Type B pancreatic cell (in vitro differentiated cells): ENCODE measurements at places on chromosomes 2 and 18. TPM values are rescaled to one million over a fixed set of nuclear protein-coding genes. Genes with fewer than 3 reads are reported as not detected.
A peak's percentile ranks its signal among the peaks of the same experiment; 100 is the strongest.

DNA sequence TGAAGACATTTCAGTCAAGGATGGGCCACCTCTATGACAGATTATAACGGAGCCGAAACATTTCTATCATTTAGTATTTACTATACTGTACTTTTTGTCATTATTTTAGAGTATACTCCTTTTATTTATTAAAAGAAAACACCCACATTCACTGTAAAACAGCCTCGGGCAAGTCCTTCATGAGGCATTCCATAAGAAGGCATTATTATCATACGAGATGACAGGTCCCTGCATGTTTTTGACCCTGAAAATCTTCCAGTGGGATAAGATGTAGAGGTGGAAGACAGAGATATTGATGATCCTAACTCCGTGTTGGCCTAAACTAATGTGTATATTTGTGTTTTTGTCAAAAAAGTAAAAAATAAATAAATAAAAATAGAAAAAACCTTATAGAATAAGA, 245.0 kb downstream of the MTX2 start:
- peaks cover 14% of the 10 kb centered on the region for H3K27me3 ChIP-seq
- no peak overlapping the region for H3K27ac ChIP-seq
- H3K4me3 ChIP-seq, result no peak overlapping the region
- H3K36me3 ChIP-seq, result no peaks in the 10 kb centered on the region

DNA sequence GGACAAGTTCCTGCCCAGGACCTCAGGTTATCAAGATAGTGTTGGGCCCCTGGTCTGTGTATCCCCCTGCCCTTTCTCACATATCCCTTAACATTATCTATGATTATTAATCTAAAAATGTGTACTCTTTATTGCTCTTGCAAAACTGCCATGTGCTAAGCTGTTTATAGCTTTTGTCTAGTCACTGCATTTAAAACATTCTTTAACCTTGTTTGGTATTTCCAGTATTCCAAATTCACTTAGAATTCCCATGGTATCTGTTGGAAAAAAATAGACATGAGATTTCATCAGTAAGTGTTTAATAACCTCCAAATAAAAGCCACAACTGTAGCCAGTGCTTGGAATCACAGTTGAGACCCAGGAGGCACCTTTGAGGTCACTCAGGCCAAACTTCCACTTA, 16.2 kb upstream of the GLS start:
- no peaks in the 10 kb centered on the region for H3K27me3 ChIP-seq
- no peak for DNase-seq
- no peak overlapping the region for H3K4me3 ChIP-seq
- H3K36me3 ChIP-seq, result no peaks in the 10 kb centered on the region

DNA sequence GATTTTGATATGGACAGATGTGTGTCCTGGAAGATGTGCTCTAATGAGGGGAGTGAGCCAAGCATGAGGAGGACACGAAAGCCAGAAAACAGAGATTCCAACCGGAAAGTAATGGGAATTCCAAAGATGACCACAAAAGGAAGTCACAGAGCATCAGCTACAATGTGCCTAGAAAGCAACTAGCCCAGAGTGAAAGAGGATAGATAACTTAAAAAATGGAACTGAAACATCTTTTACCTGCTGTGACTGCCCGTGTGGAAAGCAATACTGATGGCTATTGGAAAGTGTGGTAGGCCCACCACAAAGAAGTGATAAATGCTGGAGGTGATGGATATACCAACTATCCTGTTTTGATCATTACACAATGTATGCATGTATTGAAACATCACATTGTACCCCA, 21.6 kb downstream of the DNMT3A start:
- H3K27ac ChIP-seq, result no peak overlapping the region
- no peaks in the 10 kb centered on the region for H3K27me3 ChIP-seq
- H3K4me1 ChIP-seq, result peaks cover 43% of the 10 kb centered on the region
- H3K4me3 ChIP-seq, result no peak overlapping the region
- no peak for DNase-seq
- peaks cover 11% of the 10 kb centered on the region for H3K36me3 ChIP-seq

Gene POLR1A
- 54.9 and 57.6 TPM in 2 replicates for total RNA-seq

GRCh38 chr18:73679941-73680712, 467.5 kb downstream of the FBXO15 start:
- no peaks in the 10 kb centered on the region for H3K27me3 ChIP-seq
- no peak overlapping the region for H3K4me3 ChIP-seq
- no peak for DNase-seq
- no peaks in the 10 kb centered on the region for H3K4me1 ChIP-seq
- no peak overlapping the region for H3K27ac ChIP-seq

DNA sequence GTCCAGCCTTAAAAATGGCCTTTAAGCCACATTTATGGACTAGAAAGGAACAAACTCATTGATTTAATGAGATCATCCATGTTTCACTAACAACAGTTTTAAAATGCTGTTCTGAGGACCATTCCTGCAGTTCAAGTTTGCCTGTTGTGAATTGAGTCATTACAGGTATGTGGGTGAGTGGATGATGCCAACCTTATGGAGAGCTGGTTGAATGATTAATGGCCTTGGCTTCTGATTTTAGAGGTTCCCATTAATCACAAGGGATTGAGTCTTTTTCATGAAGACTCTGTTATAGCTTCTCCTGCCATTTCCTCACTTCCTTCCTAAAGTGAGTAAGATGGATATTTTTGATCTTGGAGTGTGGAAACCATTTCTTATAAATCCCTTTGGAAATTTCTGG, 459.8 kb upstream of the SLC14A2 start:
- no peaks in the 10 kb centered on the region for H3K36me3 ChIP-seq
- no peaks in the 10 kb centered on the region for H3K4me1 ChIP-seq
- peaks cover 6% of the 10 kb centered on the region for H3K27me3 ChIP-seq
- DNase-seq, result no peak
- no peak overlapping the region for H3K27ac ChIP-seq

Gene ANKRD30B
- not detected in 2 replicates for total RNA-seq

DNA sequence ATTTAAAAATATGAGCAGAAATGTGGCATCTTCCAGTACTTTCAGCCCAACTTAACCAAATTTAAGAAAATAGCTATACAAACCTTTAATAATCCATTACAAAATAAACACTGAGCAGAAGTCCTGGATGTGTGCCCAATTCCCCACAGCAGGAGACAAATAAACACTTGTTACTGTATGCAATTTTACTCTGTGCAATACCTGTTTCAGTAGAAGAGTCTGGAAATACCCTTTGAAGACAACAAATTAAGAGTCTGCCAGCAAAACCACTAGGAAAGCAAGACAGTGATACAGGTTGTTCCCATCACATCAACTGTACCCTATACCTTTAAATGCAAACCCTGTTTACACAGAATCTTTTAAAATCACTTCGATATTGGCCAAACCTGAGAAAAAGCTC, 41.4 kb upstream of the RNU4ATAC start:
- H3K4me3 ChIP-seq, result no peak overlapping the region
- peaks cover 13% of the 10 kb centered on the region for H3K36me3 ChIP-seq
- H3K4me1 ChIP-seq, result peaks cover 25% of the 10 kb centered on the region
- no peaks in the 10 kb centered on the region for H3K27me3 ChIP-seq
- no peak for DNase-seq

Gene ITGA6
- 26.1 and 38.7 TPM in 2 replicates for total RNA-seq

Gene RND3
- 161 and 169 TPM in 2 replicates for total RNA-seq

GRCh38 chr18:5909125-5909524, 13.8 kb upstream of the TMEM200C start:
- H3K4me3 ChIP-seq, result no peak overlapping the region
- DNase-seq, result no peak
- H3K36me3 ChIP-seq, result peaks cover 9% of the 10 kb centered on the region
- no peaks in the 10 kb centered on the region for H3K4me1 ChIP-seq
- H3K27ac ChIP-seq, result no peak overlapping the region

GRCh38 chr18:62399781-62400308, 74.7 kb downstream of the TNFRSF11A start:
- H3K27ac ChIP-seq, result no peak overlapping the region
- H3K36me3 ChIP-seq, result no peaks in the 10 kb centered on the region
- no peaks in the 10 kb centered on the region for H3K4me1 ChIP-seq
- no peaks in the 10 kb centered on the region for H3K27me3 ChIP-seq
- no peak overlapping the region for H3K4me3 ChIP-seq
- DNase-seq, result no peak

- no peak overlapping the region for H3K27ac ChIP-seq
- no peak overlapping the region for H3K4me3 ChIP-seq
These were observed 132.9 kb downstream of the SPTBN1 start for GRCh38 chr2:54589038-54589339.

GRCh38 chr2:159133797-159134196, 152.7 kb downstream of the WDSUB1 start:
- H3K27me3 ChIP-seq, result no peaks in the 10 kb centered on the region
- H3K4me3 ChIP-seq, result no peak overlapping the region
- peak overlapping the region; percentile 38 for H3K27ac ChIP-seq
- no peak for DNase-seq

DNA sequence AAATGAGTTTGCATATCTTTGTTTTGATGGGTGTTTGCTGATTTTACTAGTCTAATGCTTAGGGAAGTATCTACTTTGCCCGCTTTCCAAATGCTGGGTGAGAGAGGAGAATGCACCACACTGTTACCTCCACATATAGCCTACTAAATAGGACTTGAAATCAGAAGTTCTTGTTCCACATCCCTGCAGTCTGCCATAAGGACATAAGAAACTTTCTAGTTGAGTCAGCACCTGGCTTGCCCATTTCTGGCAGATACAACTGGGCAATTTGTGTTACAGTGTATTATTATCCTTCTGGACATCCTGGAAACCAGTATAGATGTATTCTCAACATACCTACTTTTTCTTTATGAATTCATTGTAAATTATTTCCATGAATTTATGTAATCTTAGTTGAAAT, 29.5 kb downstream of the ANXA4 start:
- no peaks in the 10 kb centered on the region for H3K27me3 ChIP-seq
- no peak for DNase-seq
- H3K4me3 ChIP-seq, result no peak overlapping the region

DNA sequence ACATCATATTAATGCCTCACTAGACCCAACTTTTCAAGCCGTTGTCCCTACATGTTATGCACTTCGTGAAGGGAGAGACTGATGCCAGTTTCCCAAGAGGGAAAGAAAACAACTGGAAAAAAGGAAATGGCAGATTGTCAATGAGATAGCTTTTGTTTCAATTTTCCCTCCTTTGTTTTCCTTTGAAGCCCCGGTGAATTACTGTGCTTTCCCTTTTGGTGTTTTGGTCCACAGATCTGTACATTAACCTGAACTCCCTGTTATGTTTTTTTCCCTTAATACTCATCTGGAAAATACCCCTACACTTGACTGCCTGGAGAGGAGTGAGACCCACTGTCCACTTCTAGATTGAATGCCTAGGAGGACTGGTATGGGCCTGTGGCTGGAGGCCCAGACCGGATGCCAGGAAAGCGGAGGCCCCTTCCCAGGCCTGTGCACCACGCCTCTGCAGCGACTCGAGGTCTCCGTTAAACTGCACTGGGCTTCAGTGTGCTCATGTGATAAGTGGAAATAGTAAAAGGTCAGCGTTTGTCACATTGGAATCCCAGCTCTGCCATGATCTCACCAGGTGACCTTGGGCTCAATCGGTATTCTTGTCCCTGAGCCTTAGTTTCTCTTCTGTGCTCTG, 106.4 kb downstream of the GATA6 start:
- no peak overlapping the region for H3K27ac ChIP-seq
- no peak overlapping the region for H3K4me3 ChIP-seq
- no peak for DNase-seq
- peaks cover 31% of the 10 kb centered on the region for H3K27me3 ChIP-seq
- H3K36me3 ChIP-seq, result no peaks in the 10 kb centered on the region

DNA sequence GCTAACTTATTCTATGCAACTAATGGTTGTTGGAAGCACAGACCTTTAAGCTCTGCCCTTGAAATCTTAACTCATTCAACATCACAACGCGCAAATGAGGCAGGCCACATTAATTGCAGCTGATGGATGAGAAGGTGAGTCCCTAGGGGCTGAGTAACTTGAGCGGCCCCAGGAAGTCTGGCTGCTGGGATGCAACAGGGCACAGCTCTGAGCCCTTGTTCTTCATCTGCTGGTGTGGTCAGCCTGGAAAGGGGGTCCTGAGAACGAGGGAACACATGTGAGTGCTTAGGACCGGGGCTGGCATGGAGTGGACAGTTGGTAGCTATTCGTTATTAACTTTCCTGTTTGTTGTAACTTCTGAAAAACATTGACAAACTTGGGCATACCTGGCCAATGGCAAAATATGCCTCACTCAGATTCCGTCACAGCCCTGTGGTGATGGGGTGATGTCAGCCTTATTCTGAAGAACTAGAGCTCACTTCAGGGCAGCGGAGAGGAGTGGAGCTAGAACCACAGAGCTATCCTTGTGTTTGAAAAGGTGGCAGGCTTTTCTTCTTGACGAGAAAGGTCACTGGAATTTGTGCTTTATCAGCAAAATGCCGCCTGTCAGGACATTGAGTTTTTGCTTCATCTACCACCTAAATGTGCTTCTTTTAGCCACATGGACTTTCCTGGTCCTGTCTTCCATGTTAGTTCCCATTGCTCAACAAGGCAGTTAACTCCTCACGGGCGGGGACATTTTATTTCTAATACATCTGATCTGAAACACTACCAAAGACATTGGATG, 145.9 kb upstream of the FHL2 start:
- no peak overlapping the region for H3K27ac ChIP-seq
- H3K36me3 ChIP-seq, result no peaks in the 10 kb centered on the region
- DNase-seq, result no peak
- no peak overlapping the region for H3K4me3 ChIP-seq

- DNase-seq, result no peak
- H3K36me3 ChIP-seq, result peaks cover 11% of the 10 kb centered on the region
- H3K27me3 ChIP-seq, result no peaks in the 10 kb centered on the region
These were observed 38.9 kb downstream of the HS6ST1 start for GRCh38 chr2:128279786-128280157.

DNA sequence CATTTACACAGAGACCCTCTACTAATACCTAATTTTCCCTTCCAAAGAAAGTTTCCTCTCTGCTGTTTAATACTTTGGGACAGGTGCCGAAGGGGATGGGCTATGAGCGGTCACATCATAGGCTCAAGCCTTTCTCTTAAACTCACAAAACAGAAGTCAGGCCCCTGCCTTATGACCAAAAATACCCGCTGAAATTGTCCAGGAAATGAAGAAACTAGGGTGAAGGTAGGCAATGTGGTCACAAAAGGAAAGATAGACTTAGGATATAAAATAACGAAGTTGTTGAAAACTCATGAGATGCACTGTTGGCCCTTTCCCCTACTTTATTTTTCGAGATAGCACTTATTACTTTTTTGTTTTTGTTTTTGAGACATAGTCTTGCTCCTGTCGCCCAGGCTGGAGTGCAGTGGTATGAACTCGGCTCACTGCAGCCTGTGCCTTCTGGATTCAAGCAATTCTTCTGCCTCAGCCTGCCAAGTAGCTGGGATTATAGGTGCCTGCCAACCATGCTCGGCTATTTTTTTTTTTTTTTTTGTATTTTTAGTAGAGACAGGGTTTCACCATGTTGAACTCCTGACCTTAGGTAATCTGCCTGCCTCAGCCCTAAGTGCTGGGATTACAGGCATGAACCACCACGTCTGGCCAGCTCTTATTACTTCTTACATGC, 16.3 kb downstream of the SLC8A1 start:
- H3K27me3 ChIP-seq, result no peaks in the 10 kb centered on the region
- no peak for DNase-seq
- peaks cover 10% of the 10 kb centered on the region for H3K36me3 ChIP-seq

Gene KLHL41
- 0.38 and 4.6 TPM in 2 replicates for total RNA-seq

- H3K4me1 ChIP-seq, result peaks cover 11% of the 10 kb centered on the region
- H3K27ac ChIP-seq, result no peak overlapping the region
- no peak overlapping the region for H3K4me3 ChIP-seq
- DNase-seq, result no peak
- peaks cover 15% of the 10 kb centered on the region for H3K36me3 ChIP-seq
These were observed 69.6 kb downstream of the ACVR1 start for GRCh38 chr2:157806426-157807077.

Gene PKDCC
- 81.8 and 158 TPM in 2 replicates for total RNA-seq

Gene FMNL2
- total RNA-seq, result 42.2 and 62.1 TPM in 2 replicates
